GM10248 (cell line): ENCODE measurements at places on chromosomes 2 and 18.

DNA sequence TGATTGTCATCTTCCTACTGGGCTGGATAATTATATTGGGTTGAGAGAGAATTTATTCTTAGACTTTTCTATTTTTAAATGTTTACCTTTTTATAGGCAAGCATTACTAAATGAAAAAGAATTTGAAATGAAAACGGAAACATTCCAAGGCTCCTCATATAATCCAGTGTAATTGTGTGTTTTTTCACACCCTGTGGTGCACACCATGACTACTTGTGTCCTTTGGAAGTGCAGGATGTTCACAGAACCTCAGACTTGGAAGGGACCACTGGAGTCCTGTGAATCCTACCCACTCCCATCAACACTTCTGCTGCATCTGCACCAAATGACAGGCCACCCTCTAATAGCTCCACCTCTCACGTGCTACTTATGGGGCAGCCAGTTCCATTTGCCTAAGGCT lies 48.0 kb downstream of the NAT8 start:
- DNase-seq: no peak

GRCh38 chr2:74001781-74002504 lies 17.2 kb downstream of the TET3 start:
- DNase-seq: no peak

- DNase-seq: no peak
Measured at GRCh38 chr2:101803128-101803527, 105.6 kb downstream of the MAP4K4 start.

DNA sequence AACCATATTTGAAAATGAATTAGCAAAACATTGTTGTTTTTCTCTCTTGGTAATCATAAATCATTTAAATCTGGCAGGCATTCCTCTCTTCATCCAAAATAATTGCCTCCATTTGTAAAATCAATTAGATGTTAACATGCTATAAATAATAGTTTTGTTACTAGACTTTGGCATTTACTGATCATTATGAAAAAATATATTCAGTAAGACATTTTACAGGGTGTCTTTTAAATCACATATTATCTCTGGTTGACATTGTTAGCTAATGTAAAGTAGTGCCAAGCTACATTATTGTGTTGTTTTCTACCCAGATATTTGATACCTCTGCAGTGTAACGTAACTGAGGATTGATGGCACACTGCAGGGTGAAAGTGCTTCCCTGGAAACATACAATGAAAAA lies 31.8 kb upstream of the DLX1 start:
- DNase-seq: no peak

GRCh38 chr2:150595803-150596470 lies 108.5 kb upstream of the RND3 start:
- no peak for DNase-seq
